IPS DF 6.9 (cell line): ENCODE measurements at places on chromosomes 16 and 17.
A peak's percentile ranks its signal among the peaks of the same experiment; 100 is the strongest.

DNA sequence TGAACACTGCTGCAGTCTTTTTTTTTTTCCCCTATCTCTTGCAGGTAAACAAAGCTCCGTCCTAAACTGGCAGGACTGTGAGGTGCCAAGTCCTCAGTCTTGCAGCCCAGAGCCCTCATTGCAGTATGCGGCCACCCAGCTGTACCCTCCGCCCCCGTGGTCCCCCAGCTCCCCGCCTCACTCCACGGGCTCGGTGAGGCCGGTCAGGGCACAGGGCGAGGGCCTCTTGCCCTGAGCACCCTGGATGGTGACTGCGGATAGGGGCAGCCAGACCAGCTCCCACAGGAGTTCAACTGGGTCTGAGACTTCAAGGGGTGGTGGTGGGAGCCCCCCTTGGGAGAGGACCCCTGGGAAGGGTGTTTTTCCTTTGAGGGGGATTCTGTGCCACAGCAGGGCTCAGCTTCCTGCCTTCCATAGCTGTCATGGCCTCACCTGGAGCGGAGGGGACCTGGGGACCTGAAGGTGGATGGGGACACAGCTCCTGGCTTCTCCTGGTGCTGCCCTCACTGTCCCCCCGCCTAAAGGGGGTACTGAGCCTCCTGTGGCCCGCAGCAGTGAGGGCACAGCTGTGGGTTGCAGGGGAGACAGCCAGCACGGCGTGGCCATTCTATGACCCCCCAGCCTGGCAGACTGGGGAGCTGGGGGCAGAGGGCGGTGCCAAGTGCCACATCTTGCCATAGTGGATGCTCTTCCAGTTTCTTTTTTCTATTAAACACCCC lies 13.8 kb downstream of the IL34 start:
- DNase-seq, result no peak

DNA sequence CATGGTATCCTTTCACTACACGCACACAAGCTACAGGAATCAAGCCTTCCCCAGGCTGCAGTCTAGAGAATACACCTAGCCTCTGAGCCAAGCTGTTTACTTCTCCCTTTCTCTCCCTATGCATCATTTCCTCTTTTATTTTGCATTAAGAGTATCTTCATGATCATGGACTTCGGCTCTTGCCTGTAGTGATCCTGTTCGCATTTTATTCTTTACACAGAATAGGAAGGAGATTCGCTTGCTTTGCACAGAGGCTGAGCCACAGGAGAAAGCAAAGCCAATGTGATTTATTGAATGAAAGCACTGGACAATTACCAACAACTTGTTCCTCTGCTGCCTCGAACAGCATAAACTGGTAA lies 172.7 kb downstream of the ANKFN1 start:
- DNase-seq, result no peak

GRCh38 chr17:74554909-74555308 lies 9.0 kb upstream of the CD300C start:
- DNase-seq, result no peak

GRCh38 chr17:39174920-39175694 lies 9.1 kb upstream of the ARL5C start:
- DNase-seq, result no peak

- DNase-seq, result no peak
These were observed 64.1 kb downstream of the SLC5A11 start for GRCh38 chr16:24909856-24910255.

DNA sequence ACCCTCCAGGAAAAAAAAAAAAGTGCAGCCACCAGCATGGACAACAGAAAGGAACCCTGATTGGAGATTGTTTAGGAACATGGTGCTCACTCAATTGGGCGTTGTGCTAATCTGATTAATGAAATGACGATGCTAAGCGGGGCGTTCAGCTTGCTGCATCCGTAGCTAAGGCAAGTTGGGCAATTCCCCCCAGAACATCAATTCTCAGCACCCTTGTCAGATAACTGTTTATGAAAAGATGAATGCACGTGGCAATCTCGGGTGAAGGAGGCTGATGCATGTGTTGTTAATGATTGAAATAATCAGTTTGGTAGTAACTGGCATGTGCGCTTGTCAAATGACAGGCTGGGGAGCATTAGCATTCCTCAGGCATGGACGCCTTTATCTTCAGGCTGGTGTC lies 57.0 kb downstream of the HS3ST3A1 start:
- DNase-seq, result no peak

- no peak for DNase-seq
These were observed 20.1 kb upstream of the MLYCD start for GRCh38 chr16:83878838-83879237.

DNA sequence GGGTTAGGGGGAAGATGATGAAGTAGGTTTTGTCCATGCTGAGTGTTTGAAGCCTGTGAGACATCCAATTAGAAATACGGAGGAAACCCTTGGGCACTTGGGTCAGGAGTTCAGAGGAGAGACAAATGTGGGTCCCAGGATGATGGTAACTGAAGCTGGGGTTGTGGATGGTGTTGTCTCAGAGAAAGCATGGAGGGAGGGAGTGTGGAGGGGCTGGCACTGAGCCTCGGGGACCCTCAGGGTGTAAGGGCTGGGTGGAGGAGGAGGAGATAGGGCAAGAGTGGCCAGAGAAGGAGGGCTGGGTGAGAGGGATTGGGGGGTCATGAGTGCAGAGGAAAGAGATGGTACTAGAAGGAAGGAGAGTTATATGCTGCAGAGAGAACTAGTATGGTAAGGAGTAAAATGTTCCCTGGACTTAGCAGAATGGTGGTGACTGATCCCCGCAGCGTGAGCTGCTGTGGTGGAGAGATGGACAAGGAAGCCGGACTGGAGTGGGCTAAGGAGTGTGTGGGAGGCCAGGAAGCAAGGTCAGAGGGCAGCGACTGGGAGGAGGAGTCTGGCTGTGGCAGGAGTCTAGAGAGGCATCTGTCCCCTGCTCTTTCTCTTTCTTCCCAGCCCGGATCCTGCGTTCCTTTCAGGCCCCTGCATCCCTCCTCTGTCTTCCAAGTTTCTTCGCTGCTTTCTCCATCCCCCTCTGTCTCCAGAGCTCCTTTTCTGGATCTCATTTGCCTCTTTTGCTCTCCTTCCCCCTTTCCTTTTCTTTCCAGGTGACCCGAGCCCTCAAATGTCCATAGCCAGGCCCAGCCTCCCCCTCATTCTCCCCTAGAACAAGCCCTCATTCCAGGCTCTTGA lies 3.9 kb upstream of the COL1A1 start:
- DNase-seq, result no peak

GRCh38 chr17:57707892-57708291 lies 37.2 kb downstream of the CCDC182 start:
- DNase-seq, result peak; percentile 33

GRCh38 chr16:15636392-15636873 lies 6.5 kb downstream of the MARF1 start:
- no peak for DNase-seq

- DNase-seq, result no peak
These were observed 14.7 kb downstream of the HOXB4 start for GRCh38 chr17:48563385-48563838.

- no peak for DNase-seq
These were observed 1.6 kb downstream of the HOXB13 start for GRCh38 chr17:48726916-48727286.

DNA sequence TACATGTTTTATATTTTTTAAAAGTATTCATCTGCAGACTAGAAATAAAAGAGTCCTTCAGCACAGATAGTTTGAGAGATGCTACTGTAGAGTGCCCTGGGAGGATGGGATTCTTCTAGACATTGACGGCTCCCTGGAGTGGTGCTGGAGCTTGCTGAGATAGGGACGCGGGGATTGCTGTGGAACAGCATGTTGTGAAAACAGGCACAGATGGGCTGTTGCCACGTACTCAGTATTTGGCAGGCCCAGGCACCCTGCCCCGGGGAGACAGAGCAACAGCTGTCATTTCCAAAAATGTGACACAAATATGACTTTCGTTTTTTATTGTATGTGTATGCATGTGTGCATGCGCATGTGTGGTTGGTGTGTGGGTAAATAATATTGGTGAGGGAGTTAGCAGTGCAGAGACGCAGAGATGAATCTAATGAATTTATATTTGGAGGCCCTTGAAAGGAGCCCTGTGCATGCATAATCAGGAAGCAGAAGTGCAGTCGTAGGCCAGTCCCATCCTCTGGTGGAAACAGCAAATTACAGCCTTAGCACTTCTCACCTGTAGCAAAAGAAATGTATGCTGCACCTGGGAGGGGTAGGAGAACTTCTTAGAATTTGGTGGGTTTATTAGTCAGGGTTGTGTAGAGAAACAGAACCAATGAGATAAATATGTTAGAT lies 6.2 kb upstream of the ABCA8 start:
- DNase-seq, result no peak

- DNase-seq, result no peak
These were observed 103.2 kb downstream of the SOCS1 start for GRCh38 chr16:11152677-11153331.

DNA sequence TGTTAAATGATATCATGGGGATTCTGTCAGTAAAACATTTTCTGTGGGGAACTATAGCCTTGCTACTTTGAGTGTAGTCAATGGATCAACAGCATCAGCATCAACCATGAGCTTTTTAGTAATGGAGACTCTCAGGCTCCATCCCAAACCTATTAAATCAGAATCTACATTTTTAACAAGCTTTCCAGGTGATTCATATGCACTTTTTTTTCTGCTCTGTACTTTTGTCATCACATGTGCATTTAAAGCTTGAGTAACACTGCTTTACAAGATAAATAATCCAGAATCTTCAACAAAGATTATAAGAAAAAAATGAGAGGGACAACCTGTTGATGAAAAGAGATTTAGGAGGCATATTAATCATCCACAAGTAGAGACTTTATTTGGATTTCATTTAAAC lies 23.5 kb downstream of the NUP93 start:
- no peak for DNase-seq

- DNase-seq, result no peak
These were observed 2.2 kb upstream of the TMC5 start for GRCh38 chr16:19415461-19415860.

DNA sequence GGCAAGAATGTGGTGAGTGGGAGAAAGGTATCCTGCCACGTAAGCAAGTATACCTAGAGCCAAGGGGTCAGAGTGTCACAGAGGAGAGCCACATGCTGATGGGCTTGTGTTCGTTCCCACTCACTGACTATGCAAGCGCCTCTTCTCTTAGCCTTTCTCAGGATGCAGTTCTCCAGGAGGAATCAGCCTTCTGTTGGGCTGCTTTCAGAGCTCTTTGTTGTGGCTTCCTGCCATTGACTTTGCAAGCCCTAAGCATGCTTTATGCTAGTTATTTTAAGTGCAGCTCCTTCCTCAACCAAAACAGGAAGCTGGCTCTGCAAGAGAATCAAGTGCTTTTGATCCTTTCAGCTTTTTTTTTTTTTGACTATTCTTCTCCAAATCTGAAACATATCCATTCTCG lies 66.6 kb downstream of the SIAH1 start:
- DNase-seq, result peak; percentile 25

DNA sequence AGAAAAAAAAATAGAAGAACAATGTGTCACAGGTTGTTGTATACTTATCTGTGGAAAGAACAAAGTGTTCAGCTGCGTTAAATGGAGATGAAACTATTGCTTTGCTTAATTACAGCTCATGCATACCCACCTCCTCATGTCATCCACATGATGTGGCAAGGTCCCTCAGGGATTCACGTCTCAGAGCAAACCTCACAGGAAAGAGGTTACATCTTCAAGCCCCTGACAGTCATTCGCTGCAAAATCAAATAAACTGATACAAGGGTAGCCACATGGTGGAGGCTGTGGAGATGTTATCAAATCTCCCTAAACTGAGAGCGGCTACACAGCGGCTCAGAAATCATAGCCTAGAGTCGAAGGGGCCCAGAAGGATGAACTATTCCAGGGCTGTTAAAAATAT lies 21.1 kb downstream of the GINS3 start:
- no peak for DNase-seq

DNA sequence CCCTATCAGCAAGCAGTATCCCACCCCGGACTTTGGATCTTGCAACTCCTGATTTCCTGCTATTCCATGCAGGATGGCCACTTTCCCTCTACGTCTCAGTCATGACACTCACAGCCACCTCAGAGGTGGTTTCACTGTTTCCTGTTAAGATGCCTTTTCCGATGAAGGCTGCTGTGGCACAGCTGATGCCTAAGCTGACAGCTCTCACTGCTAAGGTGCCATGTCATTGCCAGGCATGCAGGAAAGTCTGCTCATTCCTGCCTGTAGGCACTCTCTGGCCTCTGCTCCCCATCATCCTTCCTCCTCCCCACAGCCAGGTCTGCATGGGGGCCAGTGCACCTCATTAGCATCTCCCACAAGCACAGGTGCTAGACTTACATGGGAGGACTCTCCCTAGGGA lies 173.0 kb downstream of the CBLN1 start:
- DNase-seq, result no peak
